ENCODE measurements at places on chromosomes 16 and 17.

GRCh38 chr16:29658705-29659104, 4.3 kb upstream of the SPN start:
- DNase-seq: no peak

GRCh38 chr16:22397931-22398330, 23.5 kb upstream of the CDR2 start:
- DNase-seq: no peak

DNA sequence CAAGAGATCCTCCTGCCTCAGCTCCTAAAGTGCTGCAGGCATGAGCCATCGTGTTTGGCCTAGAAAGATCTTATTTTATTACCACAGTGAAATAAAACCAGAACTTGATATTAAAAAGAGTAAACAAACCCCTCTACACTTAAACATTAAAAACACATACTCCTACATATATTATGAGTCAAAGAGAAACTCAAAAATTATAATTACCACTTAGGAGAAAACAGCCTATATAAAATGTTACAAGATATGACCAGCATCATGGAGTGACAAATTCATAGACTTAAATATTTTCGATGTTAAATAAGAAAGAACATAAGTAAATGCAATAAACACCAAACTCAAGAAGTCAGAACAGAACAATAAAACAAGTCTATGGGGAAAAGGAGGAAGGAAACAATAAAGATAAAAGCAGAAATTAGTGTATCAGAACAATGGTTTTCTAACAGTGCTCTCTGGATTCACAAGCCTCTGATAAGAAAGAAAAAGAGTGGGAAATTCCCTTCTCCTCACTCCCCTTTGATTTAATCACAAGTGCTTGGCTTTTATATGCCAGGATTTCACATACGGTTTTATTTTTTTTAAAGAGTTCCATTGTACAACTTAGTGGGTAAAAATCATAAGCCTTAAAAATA, 23.0 kb downstream of the SKAP1 start:
- DNase-seq: no peak

- DNase-seq: no peak
These were observed 1.2 kb downstream of the EPX start for GRCh38 chr17:58193641-58194255.

DNA sequence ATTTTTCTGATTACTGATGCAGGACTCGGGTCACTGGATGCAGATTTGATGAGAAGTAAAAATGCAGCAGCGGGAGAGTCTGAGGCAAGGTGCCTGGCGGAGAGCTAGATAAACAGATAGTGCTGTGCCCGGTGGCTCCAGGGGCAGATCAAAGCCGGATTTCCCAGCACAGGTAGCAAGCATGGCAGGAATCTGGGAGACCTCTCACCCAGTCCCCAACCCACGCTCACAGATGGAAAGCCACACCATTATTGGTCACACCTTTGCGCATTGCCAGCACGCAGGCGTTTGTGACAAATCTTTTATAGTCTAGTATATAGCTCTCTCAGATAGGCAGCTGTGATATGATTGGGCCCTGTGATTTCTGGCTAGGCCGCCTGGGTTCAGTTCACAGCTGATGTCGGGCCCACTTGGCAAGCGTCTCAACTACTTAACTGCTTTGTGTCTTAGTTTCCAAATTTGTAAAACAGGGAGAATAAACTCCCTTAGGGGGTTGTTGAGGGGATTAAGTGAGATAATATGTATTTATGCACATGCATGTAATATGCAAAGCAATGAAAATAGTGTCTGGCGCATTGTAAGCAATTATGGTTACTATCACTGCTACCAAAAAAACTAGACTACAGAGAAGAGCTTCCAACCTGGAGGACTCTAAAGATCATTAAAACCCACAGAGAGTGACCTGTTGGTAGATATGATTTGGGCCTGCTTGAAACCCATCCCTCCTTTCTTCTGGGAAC, 42.0 kb upstream of the NFAT5 start:
- DNase-seq: no peak

DNA sequence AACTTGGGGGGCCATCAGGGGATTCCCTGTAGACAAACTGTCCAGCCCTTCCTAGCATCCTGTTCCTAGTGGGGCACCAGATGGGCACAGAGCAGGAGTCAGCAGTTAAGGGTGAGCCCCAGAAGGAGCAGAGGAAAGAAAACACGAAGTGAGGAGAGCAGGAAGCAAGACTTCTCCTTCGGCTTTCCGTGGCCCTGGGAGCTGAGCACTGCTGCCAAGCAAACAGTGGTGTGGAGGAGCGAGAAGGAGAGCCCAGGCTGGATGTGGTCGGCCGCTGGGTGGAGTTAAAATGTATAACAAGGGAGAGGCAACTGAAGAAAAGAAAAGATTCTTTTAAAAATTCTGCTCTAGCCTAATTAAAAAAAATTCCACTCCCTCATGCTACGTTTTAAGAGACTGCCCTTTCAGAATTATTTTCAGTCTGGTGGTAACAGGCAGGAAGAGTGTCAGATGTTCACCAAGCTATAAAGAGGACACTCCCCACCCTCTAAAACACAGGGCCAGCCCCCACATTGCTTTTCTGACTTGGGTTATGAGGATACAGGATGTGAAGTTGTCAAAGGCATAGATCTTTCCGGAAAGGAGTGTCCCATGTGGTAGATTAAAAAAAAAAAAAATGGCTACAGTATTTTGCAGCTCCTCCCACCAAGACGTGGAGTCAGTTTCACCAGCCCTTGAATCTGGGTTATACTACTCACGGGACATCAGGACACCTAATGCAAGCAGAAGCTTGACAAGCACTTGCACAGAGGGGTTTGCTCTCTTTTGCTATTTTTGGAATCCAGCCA, 74.9 kb upstream of the ZFHX3 start:
- DNase-seq: no peak

DNA sequence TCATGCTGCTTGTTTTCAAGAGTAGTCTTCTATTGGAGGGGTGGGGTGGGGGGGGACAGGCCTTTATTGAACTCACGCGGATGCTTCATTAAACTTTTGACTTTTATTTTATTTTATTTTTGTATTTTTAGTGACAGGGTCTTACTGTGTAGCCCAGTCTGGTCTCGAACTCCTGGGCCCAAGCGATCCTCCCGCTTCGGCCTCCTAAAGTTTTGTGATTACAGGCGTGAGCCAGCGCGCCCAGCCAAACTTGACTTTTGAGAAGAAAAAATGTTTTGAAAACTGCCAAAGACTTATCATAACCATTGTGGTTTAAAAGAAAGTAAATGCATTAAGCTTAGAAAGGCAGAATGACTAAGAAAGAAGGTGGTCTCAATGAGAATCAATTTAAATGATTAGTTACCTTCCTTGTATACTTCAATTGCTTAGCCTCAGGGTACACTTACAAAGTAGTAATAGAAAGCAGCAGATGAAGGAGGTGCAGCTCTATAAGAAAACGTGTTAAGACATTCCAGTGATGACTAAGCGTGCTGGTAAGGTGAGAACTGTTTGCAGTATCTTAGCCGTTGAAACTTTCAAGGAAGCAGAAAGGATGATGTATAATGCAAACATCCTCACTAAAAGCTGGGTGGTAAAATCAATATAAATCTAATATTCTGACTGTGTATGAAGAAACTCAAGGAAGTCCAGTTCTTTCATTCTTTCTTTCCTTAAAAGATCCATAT, 1.2 kb downstream of the AP2B1 start:
- DNase-seq: no peak

DNA sequence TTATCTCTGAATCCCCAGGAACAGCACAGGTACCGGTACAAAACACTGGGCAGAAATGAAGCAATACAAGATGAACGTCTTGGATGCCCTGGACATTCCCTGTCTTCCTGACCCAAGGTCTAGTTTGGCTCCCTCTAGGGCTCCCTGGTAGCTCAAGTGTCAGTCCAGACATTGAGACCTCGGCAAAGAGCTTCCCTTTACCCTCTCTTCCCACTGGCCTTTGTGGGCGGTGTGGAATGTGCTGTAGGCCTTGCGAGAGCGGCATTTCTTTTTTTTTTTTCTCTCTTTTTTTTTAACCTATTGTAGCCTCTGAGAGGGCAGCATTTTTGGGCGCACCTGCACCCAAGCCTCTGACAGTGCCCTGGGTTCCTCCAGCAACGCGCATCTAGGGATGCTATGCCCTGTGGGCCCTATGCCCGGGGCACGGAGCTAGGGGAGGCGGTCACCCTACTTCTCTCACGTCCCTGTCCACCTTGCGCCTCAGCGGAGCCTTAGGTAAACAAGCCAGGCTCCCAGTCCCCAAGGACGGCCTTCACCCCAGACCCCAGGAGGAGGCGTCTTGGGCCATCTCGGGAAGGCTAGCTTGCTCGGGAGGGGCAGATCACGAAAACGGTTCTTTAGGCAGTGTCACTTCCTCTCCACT, 1.2 kb upstream of the NFATC3 start:
- no peak for DNase-seq

DNA sequence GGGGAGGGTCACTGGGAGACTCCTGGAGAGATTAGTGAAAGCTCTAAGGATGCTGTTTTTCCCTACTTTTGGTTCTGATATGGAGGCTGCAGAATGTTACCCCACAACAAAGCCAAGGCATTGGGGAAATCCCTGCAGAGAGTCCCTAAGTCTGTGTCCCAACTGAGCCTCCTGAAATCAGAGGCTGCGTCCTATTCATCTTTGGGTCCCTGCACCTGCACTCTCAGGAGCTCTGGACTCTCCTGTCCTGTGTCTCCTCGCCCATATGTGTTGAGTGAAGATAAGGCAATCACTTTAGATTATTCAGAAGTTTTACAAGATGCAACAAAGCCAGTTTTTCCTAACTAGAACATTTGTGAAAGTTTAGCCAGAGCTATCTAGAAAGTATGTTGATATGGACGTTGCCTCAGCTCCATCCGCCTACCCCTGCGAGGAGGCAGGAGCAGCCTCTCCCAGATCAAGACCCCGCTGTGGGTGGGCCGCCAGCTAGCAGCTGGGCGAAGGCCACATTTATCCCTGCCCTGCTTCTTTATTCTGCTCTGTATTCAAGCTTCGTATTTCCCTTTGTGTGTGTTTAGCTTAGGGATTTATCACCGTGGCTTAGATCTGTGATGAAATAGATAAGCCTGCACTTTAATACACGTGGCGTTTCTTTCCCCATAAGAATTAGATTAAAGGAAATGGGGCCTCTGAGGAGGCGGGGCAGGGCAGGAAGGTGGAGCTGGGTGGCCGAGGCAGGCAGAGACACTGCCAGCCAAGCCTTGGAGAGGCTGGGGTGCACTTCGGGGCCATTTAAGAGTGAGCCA, 37.4 kb downstream of the SHISA6 start:
- no peak for DNase-seq

- no peak for DNase-seq
These were observed 84.5 kb downstream of the WNT3 start for GRCh38 chr17:46733837-46734475.

- peak; percentile 99 for DNase-seq
These were observed 83.5 kb upstream of the TNRC6A start for GRCh38 chr16:24645739-24646645.

- no peak for DNase-seq
These were observed 3.2 kb downstream of the SOST start for GRCh38 chr17:43755389-43755875.

GRCh38 chr16:81708266-81709015, 70.7 kb upstream of the PLCG2 start:
- no peak for DNase-seq

DNA sequence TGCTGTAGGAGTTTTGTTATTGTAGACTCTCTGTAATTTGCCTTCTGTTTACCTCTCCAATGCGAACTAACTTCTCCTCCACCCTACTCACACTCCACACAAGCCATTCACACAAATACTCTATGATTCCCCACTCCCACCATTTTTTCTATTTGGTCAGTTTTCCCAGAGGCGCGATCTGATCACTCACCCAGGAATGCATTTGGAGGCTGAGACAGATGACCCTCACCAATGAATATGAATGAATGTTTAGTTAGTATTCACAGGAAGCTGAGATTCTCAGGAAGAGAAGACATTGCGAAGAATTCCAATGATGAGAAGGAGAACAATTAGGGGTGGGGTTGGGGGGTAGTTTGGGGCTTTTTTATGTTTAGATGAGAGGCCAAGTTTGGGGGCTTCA, 10.5 kb upstream of the ANKFN1 start:
- DNase-seq: no peak

GRCh38 chr16:361872-362701, 8.3 kb downstream of the MRPL28 start:
- DNase-seq: peak; percentile 37

- DNase-seq: no peak
These were observed 7.7 kb downstream of the CHAD start for GRCh38 chr17:50460831-50461526.

- no peak for DNase-seq
These were observed 6.6 kb downstream of the CAPN15 start for GRCh38 chr16:534135-534534.

- no peak for DNase-seq
These were observed 32.5 kb upstream of the TNFRSF13B start for GRCh38 chr17:17004251-17004996.

DNA sequence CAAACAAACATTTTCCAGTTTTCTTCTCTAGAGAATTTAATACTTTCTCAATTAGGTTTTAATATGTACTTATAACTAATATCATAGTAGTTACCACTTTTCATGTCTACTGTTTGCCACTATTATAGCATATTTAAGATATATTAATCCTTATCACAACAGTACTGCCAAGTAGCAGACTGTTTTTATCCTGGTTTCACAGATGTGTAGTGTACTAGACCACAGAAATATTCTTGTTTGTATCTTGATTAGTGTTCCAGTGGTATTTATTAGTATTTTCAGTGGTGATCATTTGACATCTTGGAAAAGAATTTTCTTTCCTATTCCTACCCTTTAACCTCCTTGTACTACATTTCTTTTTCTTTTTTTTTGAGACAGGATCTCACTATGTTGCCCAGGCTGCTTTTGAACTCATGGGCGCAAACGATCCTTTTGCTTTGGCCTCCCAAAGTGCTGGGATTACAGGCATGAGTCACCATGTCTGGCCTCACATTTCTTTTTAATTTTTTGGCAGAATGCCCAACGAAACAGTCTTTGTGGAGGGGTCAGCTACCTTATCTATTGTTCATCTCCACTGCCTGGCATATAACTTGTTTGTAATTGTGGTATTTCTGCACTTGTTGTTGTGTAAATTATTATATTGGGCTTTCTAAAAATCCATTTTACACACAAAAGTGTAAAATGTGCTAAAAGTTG, 27.2 kb downstream of the MAP2K4 start:
- no peak for DNase-seq

DNA sequence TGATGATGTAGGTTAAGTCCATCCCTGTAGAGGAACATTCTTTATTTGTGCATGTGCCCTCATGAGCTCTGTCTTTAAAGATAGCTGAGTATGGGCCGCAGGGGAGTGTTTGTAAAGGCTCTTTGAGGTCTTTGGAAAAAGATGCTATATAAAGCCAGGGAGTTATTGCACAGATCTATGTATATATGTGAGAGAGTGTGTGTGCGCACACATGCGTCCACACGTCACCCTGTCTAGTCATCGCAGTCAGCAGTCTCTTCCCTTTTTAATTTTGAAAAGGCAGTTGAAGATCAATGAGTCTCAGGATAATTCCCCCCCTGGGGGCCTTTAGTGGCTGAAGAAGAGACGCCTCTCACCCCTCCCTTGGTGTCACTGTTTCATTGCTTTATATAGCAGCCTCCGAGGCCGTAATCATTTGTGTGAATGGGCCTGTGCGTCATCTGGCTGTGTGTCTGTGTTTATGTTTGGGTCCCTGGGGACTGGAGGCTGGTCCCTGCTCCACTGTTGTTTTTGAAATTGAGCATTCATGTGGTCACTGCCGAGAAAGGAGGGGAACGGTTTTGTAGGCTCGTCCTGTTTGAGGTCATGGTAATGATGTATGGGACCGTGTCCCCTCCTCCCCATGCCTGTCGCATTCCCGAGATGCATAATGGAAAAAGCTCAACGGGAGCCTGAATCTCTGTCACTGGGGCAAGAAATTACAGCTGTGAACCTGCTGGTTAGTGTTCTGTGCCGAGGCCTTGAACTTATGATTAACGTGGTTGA, 143.9 kb downstream of the SNX29 start:
- no peak for DNase-seq
